Stimulated activated effector memory CD8-positive, alpha-beta T cell treated with anti-CD3 and anti-CD28 coated beads, Interleukin-12 subunit alpha, Interleukin-12 subunit beta, amount 100 ng/mL, for 72 hours (primary cell): ENCODE measurements at places on chromosomes 5 and 9.

GRCh38 chr5:167355346-167355745 is 936.1 kb upstream of the WWC1 start:
- DNase-seq: no peak

DNA sequence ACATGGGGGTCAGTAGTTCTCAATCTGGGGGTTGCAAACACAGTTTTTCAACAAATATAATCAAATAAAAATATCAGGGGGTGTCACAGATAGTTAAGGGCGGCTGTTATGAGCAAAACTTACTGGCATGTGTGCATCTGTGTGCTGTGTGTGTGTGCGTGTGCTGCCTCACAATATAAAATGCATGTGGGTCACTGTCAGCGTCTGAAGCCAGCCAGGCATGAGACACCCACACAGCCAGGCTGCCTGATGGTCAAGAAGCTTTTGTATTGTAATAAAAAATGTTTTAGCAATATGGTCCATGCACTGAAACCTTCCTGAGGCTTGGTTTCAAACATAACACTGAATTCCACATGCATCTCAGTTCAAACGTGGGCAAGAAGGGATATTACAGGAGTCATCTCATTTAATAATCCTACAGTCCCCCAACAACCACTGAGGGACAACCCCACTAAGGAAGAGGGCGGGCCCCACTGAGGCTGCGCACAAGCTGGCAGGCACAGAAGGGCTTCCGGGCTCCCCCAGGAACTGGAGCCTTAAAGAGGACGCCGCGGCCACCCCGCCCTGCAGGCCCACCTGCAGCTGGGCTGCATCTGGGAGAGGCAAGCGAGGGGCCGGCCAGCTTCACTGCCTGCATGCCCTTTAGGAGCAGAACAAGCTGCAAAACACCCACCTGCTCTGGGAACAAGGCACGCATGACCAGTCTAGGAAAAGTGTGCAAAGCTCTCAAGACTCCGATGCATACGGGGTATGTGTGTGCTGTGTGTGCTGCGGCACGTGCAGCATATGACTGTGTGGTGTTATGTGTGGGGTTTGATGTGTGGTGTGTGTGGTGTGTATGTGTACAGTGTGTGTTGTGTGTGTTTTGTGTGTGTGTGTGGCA is 14.1 kb downstream of the SEMA4D start:
- DNase-seq: peak; percentile 77

- no peak for DNase-seq
Measured at GRCh38 chr5:111135946-111136345, 43.8 kb downstream of the WDR36 start.

- DNase-seq: no peak
Measured at GRCh38 chr5:68548959-68549676, 333.6 kb downstream of the PIK3R1 start.

DNA sequence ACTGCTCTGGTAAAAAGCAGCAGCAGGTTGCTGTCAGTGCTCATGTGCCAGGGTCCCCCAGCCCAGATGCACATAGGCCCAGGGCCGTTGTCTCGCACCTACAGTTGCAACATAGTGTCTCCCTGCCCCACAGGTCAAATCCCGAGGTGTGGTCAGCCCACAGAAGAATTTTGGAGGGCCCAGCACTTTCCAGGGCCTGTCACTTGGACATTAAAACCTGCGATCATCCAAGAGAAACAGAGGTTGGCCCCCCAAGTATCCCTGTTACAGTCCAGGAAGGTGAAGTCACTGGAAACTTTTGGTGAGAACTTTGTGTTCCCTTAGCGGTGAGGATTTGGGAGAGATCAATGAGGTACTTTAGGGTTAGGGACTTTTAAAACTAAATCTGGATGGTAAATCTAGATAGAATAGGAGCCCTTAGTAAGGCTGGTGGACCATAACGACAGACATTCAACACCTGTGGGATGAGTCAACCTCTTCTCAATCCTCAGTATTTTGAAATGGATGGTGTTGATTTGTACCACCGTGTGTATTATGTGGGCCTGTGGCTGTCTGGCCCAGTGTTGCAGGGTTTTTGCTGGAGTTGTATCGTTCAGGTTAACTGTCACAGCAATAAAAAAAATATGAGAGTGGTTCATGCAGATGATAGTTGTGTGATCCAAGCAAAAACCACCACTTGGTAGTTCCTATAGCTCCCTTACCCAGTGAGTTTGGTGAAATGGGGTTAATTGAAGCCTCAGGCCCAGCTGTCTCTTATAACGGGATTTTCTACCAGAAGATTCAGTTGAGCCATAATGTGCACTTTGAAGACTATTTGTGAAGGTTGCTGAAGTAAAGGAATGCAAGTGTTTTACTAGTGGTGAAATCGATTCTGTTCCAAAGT is 19.2 kb downstream of the OR2S2 start:
- DNase-seq: peak; percentile 38

DNA sequence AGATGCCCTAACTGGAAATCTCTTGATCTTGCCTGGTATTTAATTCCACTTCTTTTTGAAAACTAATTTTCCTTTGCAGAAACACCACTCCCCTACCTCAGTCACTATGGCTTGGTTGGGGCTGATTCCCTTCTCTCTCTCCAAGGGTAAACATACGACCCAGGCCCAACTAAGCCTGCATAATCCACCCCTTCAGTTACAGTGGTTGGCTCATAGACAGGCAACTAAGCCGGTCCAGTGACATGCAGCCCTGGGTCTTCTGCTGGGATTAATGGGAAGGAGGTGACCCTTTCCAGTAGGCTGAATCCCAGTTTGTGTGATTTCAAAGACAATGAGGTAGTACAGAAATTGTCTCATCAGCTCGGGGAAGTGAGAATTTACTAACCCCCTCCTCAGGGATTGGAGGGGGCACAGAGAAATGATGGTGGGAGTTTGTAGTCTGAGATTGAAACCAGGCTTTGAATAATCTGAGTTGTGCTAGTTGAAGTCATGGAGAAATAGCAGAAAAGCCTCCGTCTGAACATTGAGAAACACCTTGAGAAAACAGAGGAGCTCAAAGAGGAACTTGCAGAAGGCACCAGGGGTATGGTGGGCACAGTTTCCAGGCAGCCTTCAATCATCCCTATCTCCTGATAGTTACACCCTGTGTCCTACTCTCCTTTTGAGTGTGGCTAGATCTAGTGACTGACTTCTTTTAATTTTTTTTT is 148.9 kb downstream of the GCNT1 start:
- no peak for DNase-seq

GRCh38 chr5:80822640-80823039 is 137.5 kb upstream of the RASGRF2 start:
- DNase-seq: no peak

DNA sequence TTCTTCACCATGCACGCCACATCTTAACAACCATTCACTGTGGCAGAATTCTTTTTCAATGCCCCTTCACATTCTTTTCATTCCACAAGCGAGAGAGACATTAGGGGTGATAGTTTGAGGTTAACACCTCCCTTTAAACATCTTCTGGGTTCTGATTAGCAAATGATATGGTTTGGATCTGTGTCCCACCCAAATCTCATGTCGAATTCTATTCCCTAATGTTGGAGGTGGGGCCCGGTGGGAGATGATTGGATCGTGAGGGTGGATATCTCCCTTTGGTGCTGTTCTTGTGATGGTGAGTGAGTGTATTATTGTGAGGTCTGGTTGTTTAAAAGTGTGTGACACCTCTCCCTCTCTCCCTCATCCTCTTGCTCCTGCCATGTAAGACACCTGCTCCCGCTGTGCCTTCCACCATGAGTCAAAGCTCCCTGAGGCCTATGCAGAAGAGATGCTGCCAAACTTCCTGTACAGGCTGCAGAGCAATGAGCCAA is 46.1 kb upstream of the RAI14 start:
- DNase-seq: no peak

DNA sequence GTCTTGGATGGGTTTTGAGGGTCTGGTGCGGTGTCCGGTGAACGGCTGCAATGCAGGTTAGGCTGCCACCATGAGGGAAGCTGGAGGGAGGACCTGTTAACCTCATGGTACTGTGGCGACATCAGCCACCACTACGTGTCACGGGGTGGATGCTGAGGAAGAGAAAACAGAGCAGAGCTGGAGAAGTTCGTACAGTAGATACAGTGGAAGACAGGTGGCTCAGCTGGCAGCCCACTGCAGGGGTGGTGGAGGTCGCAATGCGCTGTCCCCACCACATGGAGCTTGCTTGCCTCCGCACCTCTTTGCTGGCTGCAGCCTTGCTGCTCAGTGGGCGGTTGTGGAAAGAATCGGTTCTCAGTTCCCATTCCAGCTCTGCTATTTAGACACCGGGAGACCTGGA is 2.8 kb downstream of the DCANP1 start:
- DNase-seq: no peak

DNA sequence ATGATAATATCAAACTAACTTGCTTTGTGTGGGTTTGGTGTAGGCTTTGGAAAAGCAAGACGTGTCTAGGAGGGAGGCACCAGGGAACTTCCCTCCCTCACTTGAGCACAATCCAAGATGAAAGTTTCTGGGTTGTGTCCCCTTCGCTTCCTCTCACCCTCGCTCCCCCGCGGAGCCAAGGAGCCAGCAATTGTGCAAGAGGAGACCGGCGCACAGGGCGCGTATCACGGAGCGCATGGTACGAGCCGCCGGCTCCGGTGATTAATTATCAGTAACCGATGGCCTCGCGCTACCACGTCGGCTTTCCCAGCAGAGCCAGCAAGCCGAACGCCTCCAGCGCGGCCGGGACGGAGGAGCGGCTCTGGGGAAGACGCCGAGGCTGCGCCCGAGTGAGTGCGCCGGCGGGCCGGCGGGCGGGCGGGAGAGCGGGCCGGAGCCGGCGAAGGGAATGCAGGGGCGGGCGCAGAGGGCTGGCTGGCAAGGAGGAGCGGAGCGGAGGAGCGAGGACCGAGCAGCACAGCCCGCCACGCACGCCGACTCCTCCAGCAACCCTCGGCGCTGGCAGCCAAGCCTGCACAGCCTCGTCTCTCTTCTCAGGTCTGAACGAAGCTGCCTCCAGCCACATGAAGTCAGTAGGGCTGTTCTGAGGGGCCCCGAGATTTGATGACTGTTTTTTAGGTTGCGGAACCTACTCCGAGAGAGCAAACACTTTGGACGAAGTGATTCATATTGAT is 143.6 kb downstream of the BNC2 start:
- no peak for DNase-seq

GRCh38 chr9:124266826-124267201 is 9.1 kb downstream of the NEK6 start:
- no peak for DNase-seq

GRCh38 chr9:13351778-13352386 is 72.4 kb upstream of the MPDZ start:
- no peak for DNase-seq

DNA sequence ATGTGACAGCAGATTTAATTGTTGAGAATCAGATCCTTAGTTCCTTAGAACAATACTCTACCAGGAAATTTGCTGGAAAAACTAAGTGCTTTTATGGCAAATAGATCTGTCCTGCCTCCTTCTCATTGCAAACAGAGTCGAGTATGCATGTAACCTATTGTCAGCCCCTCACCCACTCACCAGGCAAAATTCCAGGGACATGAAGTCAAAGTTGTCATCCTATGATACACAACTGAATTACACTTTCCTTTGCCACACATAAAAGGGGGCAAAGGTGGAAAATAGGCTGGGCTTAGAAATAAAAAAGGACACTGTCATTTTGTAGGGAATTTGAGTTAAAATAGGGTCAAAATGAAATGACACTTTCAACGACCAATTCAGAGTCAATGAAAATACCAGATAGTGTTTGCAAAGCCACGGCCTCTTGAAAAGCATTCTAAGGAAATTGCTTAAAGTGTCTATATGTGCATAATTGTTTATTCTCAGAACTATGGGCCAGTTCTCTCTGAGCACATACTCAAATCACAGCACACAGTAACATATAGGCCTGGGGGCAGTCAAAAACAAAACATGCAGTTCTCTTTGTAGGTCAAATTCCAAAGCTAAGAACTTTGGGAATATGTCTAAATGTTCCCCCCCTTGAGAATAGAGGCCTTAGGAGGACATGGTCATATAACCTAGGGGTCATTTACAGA is 452.8 kb downstream of the NFIB start:
- no peak for DNase-seq

GRCh38 chr9:35073279-35073612 is 821 bp upstream of the VCP start:
- DNase-seq: no peak

GRCh38 chr5:109454731-109455505 is 45.1 kb upstream of the PJA2 start:
- no peak for DNase-seq

DNA sequence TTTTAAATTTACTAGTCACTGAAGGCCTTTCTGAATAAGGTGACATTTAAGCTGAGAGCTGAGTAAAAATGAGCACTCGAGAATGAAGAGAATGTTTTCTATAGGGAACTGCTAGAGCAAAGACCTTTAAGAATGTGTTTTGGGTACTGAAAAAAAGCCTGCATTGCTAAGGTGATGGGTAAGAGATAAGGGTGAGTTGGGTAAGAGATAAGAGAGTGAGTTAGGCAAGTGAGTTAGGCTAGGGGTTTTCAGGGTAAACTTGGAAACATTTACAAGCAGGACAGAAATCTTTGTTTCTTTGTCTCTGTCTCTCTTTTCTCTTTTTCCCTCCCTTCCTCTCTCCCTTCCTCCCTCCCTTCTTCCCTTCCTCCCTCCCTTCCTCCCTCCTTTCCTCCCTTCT is 5.6 kb downstream of the RAD23B start:
- no peak for DNase-seq
